ENCODE measurements at places on chromosomes 5 and 9.
A peak's percentile ranks its signal among the peaks of the same experiment; 100 is the strongest.

GRCh38 chr9:93473411-93473810, 20.0 kb upstream of the FAM120AOS start:
- no peak for DNase-seq

DNA sequence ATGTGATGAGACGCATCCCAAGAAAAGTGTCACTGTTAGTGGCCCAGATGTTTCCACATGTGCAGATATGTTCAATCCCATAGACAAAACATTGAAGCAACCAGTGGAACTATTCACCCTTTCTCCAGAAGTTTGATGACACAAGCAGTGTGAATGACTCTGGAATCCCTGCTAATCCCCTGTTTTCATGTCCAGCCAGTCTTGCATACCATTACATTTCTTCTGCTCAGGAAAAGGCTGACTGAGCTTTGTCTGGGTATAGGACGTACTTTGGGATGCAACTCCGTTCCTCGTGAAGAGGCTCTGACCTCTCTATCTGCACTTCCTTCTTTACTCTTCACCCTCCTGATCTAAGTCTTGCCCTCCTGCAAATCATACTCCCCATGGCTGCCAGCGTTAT, 172.4 kb downstream of the NTRK2 start:
- DNase-seq: no peak

DNA sequence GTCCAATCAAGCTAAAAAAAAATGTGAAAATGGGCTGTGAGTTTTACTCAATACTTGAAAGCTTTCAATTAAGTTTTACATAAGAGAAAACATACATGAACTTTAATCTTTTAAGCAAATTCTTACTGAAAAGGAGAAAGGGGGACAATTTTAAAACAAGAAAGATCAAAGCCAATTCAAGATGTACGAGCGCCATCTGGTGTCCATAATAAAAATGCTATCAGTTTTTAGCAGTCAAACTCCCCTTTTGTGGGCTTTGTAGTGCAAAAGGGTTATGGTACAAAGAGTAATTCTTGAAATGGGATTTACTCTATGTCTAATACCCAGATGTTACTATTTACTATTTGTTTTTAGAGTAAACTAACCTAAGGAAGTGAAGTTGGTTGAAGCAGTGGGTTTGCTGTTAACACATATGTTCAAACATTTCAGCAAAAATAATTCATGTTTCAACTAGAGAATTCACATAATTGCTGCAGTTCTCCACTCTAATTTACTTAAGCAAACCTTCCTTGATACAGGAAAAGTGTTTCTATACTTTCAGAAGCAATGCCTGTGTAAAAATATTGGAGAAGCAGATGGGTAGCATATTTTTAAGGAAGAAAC, 228.2 kb upstream of the TYRP1 start:
- DNase-seq: no peak

DNA sequence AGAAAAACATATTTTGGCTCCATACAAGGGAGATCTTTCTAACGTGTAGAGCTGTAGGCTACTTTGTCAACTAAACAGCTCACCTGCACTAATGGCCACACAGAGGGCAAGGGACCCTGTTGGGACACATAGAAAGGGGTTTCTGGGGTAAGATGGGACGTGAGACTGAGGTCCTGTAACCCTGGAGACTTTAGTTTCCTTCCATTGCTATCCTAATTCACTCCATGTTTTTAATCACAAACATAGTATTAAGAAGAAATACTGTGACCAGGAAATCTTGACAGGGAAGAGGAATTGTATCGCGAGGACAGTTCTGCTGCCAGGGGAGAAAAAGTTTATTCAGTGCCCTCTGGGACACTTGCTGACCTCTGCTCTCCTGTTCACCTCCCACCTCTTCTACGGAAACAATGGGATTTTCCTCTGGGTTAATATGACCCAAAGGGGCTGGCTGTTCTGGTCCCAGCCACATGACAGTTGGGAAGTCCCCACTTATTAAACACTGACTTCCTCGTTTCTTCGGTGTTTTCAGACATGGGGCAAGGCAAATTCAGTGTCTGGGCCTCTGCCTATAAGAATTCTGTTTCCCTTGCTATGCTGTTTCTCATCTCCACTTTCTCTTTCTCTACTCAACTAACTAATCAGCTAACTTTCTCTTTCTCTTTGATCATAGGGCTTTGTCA, 106.9 kb upstream of the SEMA6A start:
- no peak for DNase-seq

- DNase-seq: no peak
Observed at GRCh38 chr5:91179018-91179417, 204.1 kb downstream of the ARRDC3 start.

DNA sequence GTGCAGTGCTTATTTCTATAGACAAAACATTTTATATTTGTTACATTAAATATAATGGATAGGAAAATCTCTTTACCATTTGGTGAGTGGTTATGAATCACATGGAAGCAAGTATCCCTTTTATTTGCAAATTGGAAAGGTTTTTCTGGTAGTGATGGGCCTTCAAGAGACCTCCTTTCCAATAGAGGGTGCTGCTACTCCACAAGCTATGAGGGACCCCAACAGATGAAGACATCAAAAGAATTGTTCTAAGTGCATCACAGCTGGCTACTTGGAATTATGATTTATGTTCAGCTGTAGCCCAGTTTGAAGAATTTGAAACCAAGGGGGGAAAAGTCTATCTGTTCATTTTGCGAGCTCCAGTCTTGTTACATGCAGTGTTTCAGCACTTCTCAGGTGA, 493.7 kb upstream of the SGCD start:
- no peak for DNase-seq

DNA sequence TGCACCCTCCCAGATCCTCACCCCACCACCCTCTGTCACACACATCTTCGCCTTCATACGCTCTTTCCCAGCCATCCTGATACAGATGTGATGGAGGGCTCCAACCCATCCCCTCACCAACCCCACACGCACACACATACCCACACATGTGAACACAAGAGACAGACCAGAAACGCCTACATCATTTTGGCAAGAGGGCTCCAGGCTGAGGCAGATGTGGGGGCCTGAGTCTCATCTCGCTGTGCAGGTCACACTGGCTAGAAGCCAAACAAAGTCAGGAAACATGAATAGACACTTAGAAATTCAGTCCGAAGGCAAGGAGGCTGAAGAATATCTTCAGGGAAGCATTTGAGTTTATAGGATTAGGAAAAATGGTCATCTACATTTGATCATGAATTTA, 6.2 kb downstream of the PRDM12 start:
- DNase-seq: no peak

DNA sequence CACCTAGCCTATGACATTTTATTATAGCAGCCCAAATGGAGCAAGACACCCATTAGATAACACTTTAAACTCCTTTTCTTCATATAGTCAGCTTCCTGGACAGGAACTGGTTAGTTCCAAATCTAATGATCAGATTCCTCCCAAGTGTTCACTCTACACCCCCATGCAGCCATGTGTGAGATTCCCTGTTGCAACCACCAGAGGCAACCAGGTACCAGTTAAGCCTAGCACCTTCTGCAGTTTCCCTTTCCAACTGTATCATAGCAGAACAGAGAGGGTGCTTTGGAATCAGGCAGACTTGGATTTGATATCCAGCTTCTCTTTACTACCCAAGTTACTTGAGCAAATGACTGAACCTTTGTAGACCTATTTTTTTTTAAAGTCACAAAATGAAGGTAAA, 296.6 kb upstream of the PCSK5 start:
- no peak for DNase-seq

DNA sequence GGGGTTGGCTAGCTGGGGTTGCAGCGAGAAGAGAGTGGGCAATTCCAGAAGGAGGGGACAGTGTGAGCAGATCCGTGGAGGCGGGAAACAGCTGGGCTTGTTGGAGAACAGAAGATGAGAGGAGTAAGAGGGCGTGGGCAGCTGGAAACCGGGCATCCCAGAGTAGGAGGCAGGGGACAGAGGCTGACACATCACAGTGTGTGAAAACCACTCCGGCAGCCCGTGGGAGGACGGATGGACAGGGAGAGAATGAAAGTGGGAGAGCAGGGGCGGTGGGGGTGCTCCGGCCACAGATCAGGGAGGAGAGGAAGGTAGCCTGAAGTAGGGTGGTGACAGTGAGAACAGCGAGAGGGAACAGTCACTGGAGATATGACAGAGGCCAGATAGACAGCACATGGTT, 8.3 kb upstream of the PSMB7 start:
- no peak for DNase-seq

GRCh38 chr5:139808481-139809330, 13.1 kb downstream of the PSD2 start:
- peak; percentile 23 for DNase-seq

DNA sequence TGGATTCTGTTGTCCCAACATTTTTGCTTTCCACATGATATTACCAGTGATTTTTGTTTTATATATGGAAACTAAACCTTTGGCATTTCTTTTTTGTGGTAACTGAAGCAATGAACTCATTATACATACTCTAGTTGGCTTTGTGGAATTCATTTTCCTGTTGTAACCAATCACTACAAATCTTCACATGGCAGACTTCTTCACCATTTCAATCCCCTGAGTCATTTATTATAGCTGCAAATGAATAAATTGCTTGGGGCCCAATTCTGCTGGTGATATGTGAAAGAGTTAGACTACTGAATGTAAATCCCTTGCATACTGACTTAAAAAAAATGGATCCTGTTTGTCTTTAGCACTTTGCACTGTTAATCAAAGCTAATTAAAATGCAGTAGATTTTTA, 1709.6 kb upstream of the WWC1 start:
- no peak for DNase-seq

DNA sequence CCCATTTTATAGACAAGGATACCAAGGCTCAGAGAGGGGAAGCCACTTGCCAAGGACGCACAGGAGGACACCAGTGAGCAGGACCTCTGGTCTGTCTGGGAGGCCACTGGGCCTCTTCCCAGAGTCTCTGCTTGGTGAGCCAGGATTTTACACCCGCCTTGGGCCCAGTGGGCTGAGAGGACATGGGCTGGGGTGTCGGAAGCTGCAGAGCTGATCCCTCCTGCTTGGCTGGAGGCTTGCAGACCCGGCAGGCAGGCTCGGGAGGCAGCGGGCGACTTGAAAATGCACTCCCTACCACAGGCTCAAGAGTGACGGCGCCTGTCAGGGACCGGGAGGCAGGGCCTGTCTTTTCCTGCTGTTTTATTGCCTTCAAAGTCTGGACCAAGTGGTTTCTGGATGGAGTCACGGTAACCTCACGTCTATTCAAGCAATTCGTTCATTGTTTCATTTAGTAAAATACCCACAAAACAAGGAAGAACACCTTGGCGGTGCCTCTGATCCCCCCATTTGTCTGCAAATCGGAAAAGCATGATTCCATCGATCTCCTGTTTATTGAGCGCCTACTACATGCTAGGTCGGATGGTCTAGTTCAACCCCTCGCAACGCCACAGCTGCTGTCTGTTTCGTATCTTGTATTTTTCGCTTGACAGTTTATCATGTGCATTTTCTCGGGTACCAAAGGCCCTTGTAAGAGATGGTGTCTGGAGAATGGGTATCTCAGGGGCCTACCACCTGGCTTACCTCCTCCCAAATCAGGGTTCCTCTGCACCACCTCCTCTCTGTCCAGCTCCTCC, 108.1 kb upstream of the IER5L start:
- no peak for DNase-seq

- DNase-seq: no peak
Observed at GRCh38 chr5:129177451-129177850, 82.9 kb downstream of the ISOC1 start.

DNA sequence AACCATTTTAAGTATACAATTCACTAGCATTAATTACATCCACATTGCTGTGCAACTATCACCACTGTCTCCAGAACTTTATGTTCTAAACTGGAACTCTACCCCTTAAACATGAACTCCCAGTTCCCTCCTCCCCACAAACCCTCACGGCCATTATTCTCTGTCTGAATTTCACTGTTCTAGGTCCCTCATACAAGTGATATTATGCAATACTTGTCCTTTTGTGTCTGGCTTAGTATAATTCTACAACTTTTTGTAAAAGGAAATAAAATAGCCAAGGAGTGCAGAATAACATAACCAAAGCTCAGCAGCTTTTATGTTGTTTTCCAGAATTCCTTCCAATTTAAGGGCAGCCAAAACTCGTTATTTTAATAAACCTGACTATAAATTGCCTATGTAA, 53.2 kb downstream of the NAA35 start:
- no peak for DNase-seq

GRCh38 chr5:73513996-73514395, 15.8 kb downstream of the BTF3 start:
- no peak for DNase-seq

- DNase-seq: no peak
Observed at GRCh38 chr5:150408231-150408943, 4.3 kb downstream of the CD74 start.

DNA sequence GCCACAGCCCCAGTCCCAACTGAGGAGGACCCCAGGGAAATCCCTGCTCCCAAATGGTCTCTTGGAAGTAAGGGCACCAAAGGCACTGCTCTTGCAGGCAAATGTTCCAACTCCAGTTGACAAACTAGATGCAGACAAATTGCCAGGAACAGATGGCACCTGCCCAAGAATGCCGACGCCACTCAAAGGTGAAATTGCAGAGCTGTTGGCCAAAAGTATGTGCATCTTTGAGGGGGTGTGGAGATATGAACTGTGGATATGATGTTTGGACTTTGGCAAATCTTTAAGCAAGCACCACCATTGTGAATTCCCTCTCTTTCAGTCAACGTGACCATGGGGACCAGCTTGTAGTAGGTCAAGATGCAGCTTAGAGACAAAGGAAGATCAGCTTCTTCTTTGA, 12.0 kb upstream of the CPLX2 start:
- DNase-seq: no peak

DNA sequence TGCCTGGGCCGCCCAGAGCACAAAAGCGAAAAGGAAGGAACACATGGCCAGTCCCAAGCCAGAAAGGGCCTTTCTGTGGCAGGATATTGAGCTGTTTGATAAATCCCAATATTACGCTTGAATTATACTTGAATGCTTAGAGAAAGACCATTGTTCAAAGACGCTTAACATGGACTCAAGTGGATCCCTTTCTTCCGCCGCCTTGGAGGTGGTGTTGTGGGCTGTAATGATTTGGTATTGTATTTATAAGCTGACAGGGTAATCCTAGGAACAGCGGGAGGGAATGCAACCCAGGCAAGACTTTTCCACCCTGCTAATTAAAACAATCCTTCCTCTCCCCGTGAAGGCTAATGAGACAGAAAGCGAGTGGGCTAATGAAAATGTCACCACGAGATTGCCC, 24.9 kb downstream of the CFAP77 start:
- no peak for DNase-seq

DNA sequence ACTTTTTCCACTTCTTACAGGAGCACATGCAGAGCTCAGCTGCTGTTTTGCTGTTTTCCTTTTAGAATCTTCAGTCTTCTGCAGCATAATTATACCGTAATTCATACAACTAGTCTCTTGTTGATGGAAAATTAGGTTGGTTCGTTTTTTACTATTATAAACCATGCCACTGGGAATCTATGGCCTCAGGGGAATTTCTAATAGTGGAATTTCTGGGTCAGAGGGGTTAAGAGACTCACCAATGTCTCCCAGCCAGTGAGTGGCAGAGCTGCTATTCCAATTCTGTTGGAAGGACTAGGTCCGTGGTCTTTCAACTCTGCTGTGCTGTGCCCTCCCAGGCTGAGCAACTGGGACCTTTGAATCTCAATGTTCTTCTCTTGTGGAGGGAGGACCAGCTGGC, 282.5 kb downstream of the ZSWIM6 start:
- DNase-seq: no peak
